ENCODE measurements at places on chromosomes 3 and 15.

DNA sequence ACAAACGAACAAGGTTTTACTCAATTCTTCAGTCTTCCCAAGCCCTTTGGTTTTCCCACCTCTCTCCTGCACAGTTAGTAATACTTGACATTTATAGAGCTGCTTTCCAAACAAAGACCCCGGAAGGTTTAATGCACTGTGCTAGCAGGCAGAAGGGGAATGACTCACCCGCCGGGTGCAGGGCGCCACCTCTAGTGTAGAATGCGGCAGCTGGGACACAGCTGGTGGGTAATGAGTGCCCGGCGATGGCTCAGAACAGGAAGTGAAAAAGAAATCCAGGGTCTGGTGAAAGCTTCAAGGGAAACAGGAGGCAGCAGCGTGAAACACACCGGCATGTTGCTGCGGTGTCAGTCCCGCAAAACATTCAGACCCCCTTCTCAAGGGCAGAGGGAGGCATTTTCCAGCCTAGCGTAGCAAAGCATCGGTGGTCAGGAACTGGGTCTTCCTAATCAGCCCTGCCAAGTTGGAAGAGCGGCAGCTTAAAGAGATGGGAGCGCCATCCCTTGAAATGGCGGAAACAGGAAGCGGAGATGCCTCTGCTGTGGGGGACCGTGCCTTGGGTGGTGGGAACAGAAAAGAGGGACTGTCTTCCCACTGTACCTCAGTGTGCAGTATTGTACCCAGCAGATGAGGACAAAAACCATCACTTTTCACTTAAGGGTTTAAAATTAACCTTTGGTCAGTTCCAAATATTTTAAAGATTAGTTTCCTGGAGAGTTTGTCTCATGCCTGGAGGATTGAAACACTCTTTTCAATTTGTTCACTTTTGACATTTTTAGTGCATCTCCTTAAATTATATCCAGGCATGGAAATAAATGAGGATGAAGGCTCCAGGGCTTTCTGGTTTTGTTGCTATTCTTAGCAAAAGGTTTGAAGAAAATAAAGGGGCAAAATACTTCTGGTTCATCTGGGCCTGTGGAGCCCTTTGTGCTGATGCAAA is 160.7 kb upstream of the MCTP2 start:
- peak; percentile 55 for DNase-seq

DNA sequence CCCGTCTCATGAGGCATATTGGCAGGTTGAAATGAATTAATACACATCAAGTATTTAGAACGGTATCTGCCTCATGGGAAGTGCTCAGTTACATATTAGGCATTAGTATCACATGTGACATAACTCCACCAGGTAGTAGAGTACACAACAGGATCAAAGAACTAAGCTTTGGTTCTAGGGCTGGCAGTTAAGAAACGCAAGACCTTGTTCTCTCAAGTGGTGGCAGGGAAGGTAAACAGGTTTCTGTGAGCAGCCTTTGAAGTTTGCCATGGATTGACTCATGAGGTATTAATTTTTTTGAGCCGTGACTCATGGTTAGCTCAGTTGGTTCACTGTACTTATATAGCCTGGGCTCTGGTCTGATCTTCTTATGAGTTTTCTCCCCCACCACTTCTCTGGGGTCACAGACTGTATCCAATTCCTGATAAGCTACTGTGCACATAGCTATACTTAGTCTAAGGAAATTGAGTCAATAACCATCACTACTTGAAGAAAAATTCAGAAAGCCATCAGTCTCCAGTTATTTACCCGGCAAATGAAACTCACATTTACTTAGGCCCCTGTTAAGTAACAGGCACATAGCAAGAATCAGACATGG is 155.6 kb upstream of the STT3B start:
- peak; percentile 97 for DNase-seq

- no peak for DNase-seq
Observed at GRCh38 chr3:61087465-61087864, 163.8 kb downstream of the FHIT start.

DNA sequence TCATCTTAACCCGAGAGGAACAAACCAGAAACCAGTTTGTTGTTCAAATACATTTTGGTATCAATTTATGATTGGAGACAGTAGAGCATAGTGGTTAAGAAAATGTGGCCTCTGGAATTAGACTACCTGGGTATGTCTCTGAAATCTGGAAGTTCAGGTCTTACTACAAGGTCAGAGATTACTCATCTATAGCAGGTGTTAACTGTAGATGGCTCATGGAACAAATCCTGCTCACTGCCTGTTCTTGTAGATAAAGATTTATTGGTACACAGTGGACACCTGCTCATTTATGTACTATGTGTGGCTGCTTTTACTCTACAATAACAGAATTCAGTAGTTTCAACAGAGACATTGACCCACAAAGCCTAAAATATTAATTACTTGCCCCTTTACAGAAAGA is 413.3 kb downstream of the CNTN6 start:
- DNase-seq: peak; percentile 8

DNA sequence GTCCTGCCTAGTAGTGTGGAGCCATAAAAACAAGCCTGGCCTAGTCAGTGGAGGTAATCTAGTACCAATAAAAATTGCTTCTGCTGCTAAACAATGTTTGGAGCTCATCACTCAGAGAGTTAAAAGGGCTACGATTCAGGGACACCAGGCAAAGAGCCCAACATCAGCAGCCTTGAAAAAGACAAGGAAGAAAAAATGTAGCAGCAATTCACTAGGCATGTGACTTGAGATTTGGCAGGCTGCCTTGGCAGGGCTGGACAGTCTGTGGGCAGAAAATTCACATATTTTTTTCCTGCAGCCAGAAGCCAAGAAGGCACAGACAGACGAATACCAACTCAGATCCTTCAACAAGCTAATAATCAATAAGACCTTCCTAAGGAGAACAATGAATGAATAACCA is 47.2 kb downstream of the IGSF11 start:
- no peak for DNase-seq

DNA sequence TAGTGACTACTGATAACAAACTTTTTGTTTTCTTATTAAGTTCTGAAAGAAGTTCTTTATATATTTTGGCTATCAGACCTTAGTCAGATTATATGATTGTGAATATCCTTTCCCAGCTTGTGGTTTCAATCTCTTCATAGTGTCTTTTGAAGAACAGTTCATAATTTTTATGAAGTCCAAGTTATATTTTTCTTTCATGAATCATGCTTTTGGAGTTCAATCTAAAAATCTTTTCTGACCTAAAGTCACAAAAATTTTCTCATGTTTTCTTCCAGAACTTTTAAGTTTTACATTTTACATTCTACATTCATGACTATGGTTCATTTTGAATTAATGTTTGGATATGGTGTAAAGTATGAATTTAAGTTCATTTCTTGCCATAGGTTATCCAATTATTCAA is 34.2 kb upstream of the OCA2 start:
- DNase-seq: no peak

- no peak for DNase-seq
Observed at GRCh38 chr3:634511-634910, 437.9 kb downstream of the CHL1 start.

- DNase-seq: no peak
Observed at GRCh38 chr3:11913316-11913715, 66.6 kb upstream of the TAMM41 start.

DNA sequence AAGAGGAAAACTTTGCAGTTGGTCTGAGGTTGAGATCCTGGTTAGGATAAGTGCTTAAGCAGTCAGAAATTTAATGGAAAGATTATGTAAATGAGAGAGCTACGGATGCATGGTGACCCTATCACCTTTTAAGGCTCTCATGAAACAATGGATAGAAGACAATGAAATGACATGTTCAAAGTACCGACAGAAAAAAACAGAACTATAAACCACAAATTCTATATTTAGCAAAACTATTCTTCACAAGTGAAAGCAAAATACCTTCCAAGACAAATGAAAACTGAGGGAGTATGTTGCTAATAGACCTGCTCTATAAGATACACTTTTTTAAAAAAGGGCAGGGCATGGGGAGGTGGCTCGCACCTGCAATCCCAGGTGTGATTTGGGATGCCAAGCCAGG is 32.2 kb downstream of the DNAAF4 start:
- no peak for DNase-seq

DNA sequence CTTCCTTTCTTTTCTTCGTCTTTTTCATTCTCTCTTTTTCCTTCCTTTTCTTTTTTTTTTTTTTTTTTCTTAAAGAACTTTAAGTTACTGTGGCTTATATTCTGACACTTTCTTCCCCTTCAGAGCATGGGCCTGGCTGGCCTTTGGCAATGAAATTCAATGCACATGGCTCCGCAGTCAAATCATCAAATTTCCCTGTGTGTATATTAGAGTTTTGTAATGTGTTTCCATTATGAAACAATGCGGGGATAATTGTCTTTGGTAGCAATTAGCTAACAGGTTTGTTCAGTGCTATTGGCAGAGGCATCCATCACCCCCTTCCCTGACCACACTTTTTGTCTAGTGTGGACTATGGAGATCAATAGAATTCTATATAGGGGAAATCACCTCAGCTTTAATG is 80.5 kb downstream of the CDIN1 start:
- DNase-seq: no peak

GRCh38 chr3:88298189-88298588 is 148.4 kb downstream of the C3orf38 start:
- no peak for DNase-seq

DNA sequence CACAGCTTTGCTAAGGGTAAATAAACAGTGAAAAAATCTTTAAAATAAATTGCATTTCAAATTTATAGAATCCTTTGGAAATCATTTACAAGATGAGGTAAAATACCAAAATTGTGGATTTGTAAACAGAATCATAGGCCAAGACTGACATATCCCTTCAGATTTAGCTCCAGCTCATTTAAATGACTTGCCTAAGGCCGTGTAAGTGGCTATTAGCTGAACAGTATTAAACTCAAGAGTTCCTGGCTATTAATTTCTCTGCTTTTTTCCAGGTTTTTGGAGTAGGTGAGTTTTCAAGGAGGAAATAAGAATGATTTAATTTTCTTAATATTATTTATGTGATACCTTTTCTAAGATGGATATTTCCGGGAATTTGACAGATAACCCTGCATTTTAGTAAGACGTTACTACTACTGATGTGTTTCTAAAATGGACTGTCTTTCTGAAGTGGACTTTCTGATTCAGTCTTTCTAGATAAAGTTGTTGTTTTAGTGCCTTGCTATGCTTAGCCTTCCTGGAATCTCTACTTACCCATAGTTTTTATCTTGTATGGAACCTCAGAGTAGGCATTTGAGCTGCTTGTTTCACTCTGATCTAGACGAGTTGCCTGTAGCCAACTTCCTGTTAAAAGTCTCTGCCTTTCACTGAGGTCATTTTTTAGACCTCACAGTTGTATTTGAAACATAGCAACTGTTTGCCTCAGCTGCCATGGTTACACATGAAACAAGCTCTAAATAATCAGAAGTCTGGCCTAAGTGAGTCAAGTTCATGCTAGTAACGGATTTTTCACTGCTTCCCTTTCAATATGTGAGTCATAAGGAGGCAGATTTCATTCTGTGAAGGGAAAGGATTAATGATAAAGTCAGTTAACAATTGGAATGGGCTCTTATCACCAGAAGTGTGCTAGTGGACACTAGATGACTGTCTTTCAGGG is 127.0 kb downstream of the KLHL25 start:
- DNase-seq: peak; percentile 94

DNA sequence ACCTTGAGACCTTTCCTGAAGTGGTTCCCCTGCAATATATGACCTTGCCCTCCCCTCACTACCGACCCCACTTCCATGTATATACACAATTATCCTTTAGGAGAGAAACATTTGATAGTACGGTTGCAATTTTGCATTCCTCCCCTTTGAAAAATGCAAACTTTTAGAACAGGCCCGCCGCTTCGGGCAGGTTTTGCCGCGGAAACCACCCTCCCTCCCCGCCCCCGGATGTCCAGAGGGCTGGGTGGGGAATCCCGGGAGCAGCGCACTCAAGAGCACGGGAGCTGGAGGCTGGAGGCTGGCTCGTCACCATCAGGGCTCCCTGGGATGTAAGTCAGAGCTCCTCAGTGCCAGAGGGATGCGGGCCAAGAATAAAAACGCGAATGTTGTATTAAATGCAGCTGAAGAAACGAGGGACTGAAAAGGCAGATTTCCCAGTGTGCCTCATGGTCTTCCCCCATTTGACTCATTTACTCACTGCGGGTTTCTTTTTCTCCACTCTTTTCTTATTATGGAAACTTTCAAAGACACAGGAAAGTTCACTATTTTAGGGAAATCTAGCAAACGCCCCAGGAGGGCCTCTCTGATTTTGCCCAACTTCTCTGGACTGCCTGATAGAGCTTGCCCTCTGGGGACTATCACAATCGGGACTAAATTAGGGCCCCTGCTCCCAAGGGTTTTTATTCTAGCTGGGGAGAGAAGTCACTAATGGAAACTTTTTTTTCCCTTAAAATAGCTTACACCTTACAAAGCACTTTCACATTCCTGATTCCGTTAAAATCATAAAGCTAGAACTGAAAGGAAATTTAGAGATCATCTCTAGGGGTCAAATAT is 2.9 kb upstream of the USP3 start:
- peak; percentile 86 for DNase-seq

GRCh38 chr3:159964166-159964973 is 24.3 kb upstream of the IL12A start:
- peak; percentile 81 for DNase-seq

DNA sequence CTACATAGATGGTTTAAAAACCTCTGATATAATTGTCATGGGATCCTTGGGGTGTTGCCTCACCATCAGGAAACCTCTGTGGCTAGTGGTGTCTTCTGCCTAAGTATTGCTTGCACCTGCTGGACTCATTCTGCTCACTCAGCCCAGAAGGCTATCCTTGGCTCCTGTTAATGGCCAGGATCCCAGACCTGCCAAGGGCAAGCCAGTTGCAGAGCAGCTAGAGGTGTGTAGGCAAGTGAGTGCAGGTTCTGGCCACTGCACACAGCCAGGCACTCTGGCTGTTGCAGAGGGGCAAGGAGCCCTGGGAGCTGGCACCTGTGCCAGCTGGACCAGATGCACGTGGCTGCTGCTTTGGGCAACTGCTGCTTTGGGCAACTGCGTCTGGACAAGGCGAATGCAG is 1125.8 kb downstream of the SI start:
- no peak for DNase-seq

DNA sequence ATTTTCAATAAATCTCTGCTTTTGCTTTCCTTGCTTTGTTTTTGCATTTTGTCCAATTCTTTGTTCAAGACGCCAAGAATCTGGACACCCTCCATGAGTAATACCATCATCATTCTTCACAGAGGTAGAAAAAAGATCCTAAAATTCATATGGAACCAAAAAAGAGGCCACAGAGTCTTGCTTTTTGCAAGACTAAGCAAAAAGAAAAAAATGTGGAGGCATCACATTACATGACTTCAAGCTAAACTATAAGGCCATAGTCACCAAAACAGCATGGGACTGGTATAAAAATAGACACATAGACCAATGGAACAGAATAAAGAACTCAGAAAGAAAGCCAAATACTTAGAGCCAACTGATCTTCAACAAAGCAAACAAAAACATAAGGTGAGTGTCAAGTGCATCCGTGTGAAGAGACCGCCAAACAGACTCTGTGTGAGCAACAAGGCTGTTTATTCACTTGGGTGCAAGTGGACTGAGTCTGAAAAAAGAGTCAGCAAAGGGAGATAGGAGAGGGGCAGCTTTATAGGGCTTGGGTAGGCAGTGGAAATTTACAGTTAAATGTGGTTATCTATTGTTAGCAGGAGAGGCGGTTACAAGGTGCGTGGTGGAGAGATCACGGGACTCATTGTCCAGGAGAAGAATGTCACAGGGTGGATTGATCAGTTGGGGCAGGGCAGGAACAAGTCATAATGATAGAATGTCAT is 10.9 kb downstream of the STRIT1 start:
- no peak for DNase-seq

All from epithelial cell of esophagus (primary cell).